Esophagus muscularis mucosa (tissue), 4 donors: ENCODE measurements at places on chromosomes 3 and 15. TPM values are rescaled to one million over a fixed set of nuclear protein-coding genes. Genes with fewer than 3 reads are reported as not detected.

Gene SRGAP3
- 2.5 TPM for total RNA-seq

DNA sequence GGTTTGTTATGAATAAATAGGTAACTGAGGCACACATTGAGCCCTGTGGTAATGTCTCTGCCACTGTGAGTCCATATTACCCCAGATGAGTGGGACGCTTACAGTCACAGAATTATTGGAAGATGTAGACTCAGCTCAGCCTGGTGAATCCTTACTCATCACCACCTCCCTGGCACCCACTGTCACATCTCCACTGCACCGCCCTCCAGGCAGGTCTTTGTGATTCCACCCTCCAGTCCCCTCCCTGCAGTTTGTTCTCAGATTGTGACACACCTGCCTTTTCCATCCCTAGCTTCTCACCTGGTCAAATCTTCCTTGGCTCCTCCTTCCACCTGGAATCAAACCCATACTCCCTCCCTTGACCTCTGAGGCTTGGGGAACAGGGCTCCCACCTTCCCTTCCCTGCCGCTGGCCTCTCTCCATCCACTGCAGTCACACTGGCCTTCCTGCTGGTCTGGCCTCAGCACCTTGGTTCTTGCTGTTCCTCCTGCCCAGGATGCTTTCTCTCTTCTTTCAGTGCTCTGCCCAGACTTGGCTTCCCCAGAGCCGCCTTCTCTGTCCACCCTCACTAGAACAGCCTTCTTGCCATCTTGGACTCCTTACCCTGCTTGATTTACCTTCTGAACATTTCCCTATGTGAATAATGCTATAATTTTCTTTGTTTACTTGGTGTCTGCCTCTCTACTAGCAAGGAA is 9.4 kb downstream of the SLC6A20 start:
- DNase-seq = peak; percentile 66
- H3K4me1 ChIP-seq = no peaks in the 10 kb centered on the region
- no peak overlapping the region for H3K27ac ChIP-seq

GRCh38 chr15:70264014-70264582 is 166.4 kb upstream of the TLE3 start:
- peaks cover 55% of the 10 kb centered on the region for H3K4me1 ChIP-seq
- H3K27me3 ChIP-seq = no peaks in the 10 kb centered on the region
- DNase-seq = no peak

Gene RGMA
- total RNA-seq = 101 TPM

Gene TTLL13
- total RNA-seq = 0.42 TPM

Gene UROC1
- total RNA-seq = not detected

Gene ERICH6
- not detected for total RNA-seq

Gene EPHA6
- total RNA-seq = 6.0 TPM

DNA sequence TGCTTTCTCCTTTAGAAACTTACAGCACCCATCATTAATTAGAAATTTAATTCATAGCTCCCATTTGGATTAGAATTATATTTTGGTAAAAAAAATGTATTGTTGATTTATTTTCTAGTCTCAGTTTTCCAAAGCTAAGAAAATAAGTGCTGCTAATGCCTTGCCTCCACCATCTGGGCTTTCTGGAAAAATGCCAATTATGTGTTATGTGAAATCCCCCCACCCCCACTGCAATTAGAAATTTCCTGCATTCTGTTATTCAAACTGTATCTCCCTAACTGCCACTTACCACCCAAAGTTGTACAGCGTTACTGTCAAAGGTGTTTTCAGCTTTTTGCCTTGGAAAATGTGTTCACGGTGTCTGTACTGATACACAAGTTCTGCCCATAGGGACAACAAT is 617.2 kb upstream of the UBE2E2 start:
- H3K4me3 ChIP-seq = no peak overlapping the region
- no peak overlapping the region for H3K27ac ChIP-seq
- no peaks in the 10 kb centered on the region for H3K27me3 ChIP-seq
- no peaks in the 10 kb centered on the region for H3K4me1 ChIP-seq
- no peak for DNase-seq

DNA sequence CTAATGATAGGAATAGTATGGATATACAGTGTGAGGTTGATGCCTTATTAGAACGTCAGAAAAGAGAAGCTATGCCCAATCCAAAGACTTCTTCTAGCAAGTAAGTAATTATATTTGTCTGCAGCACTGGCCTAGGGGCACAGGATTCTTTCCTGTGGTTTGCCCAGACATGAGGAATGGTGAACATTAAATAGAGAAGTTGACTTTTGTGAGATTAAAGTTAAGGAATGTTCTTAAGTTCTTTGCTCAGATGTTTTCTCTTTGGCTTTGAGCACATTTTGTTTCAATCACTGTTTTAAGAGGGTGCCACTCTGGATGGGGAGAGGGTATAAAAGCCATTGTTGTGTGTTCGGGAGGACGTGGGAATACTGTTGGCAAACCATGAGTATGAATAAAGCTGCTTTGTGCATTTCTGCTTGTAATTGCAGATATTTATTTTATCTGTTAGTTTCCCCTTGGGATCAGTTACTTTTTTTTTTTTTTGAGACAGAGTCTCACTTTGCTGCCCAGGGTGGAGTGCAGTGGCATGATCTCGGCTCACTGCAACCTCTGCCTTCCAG is 8.3 kb downstream of the KIF23 start:
- no peak for DNase-seq
- H3K27me3 ChIP-seq = no peaks in the 10 kb centered on the region
- H3K4me1 ChIP-seq = no peaks in the 10 kb centered on the region
- no peaks in the 10 kb centered on the region for H3K36me3 ChIP-seq
- H3K27ac ChIP-seq = no peak overlapping the region

Gene SLC9C1
- not detected for total RNA-seq

Gene RETNLB
- total RNA-seq = not detected

DNA sequence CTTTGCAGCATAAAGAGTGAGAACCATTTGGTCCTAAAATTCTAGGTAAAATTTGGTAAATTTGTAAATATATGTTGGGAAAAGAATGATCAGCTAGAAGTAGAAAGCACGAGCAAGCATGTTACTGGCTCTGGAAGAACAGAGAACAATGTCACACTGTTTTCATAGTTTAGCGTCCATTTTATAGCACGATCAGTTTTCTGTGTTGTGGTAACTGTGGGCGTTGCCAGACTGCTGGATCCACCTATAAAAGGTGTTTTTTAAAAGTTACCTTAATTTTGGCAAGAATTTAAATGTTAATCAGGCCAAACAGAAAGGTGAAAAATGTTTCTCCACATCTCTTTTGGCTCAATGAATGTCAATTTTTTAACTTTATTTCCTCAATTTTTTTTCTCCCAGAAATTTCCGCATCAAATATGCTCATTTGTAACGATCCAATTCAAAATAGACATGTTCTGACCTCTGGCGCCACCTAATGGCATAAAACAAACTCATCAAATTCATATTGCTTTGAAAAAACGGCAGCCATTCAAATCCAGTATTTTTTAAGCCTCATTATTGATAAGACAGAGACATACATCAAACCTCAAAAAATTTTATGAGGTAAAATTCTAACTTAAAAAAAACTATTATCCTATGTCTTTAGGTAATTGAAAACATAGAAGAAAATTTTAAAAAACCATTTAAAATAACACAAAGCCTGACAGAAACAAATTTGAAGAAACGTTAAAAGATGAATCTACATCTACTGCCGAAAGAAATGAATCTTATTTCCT is 5.5 kb upstream of the GP5 start:
- no peak for DNase-seq
- no peaks in the 10 kb centered on the region for H3K27me3 ChIP-seq
- no peaks in the 10 kb centered on the region for H3K4me1 ChIP-seq
- H3K27ac ChIP-seq = no peak overlapping the region
- peaks cover 4% of the 10 kb centered on the region for H3K36me3 ChIP-seq
- no peak overlapping the region for H3K4me3 ChIP-seq

- H3K27ac ChIP-seq = no peak overlapping the region
- H3K4me3 ChIP-seq = no peak overlapping the region
- H3K36me3 ChIP-seq = no peaks in the 10 kb centered on the region
- no peak for DNase-seq
- no peaks in the 10 kb centered on the region for H3K4me1 ChIP-seq
- H3K27me3 ChIP-seq = no peaks in the 10 kb centered on the region
Observed at GRCh38 chr3:104584682-104585081, 782.0 kb upstream of the ALCAM start.

Gene IL5RA
- total RNA-seq = 1.2 TPM
